ENCODE measurements at places on chromosomes 3 and 15.

- no peak for DNase-seq
Measured at GRCh38 chr15:89756897-89757296, 5.8 kb upstream of the MESP1 start.

DNA sequence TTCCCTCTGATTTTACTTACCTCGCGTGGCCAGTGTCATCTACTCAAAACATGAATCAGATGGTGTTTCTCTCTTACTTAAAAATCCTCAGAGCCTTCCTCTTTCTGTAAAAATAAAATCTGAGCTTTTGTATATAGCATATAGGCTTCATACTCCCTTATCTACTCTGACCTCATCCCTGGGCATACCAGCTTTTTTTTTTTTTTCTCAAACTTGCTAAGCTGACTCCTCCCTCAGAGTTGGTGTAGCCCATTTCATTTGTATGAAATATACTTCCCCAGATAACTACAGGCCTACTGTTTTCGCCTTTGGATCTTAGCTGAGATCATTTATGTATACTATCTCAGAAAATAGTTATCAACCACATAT is 648.9 kb upstream of the ALCAM start:
- DNase-seq = no peak

- DNase-seq = no peak
Measured at GRCh38 chr15:92904722-92905571, 4.8 kb downstream of the CHD2 start.

DNA sequence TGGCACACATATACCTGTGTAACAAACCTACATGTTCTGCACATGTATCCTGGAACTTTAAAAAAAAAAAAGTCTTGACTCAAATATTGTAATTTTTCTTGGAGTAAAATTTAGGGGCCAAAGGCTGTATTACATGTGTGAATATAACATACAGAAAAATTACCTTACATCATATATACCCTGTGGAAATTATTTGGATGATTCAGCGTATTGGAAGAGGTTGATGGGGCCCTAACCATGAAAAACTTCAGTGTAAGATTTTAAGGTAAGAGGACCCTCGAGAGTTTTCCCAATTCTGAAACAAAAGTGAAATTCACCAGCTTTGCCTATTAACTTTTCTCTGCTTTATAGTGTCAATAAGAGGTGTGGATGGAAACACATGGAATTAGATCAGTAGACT is 56.4 kb downstream of the UBE2E2 start:
- DNase-seq = no peak

GRCh38 chr15:57290187-57290586 is 86.1 kb upstream of the CGNL1 start:
- no peak for DNase-seq

DNA sequence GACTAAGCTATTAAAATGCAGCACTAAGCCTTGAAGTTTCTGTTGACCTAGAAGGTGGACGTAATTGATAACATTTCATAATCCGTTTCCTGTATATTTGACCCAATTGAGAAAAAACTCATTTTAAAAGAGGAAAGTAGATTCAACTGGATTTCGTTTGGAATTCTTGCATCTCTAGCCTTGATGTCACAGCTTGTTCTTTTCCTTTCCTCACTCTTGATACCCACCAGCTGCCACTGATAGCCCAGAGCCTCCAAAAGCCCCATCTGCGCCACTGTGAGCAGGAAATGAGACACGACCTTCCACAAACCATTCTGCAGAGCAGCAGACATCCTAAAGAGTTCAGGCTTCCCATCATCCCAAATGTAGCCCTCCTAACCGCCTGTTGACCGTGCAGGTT is 61.8 kb downstream of the FOXB1 start:
- no peak for DNase-seq

DNA sequence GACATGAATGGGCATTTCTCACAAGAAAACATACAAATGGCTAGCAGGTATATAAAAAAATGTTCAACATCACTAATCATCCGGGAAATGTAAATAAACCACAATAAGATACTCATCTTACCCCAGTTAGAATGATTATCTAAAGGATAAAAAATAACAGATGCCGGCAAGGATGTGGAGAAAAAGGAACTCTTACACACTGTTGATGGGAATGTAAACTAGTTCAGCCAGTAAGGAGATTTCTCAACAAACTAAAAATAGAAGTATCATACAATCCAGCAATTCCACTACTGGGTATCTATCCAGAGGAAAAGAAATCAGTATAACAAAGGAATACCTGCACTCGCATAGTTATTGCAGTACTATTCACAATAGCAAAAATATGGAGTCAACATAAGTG is 124.2 kb downstream of the SATB1 start:
- DNase-seq = no peak

DNA sequence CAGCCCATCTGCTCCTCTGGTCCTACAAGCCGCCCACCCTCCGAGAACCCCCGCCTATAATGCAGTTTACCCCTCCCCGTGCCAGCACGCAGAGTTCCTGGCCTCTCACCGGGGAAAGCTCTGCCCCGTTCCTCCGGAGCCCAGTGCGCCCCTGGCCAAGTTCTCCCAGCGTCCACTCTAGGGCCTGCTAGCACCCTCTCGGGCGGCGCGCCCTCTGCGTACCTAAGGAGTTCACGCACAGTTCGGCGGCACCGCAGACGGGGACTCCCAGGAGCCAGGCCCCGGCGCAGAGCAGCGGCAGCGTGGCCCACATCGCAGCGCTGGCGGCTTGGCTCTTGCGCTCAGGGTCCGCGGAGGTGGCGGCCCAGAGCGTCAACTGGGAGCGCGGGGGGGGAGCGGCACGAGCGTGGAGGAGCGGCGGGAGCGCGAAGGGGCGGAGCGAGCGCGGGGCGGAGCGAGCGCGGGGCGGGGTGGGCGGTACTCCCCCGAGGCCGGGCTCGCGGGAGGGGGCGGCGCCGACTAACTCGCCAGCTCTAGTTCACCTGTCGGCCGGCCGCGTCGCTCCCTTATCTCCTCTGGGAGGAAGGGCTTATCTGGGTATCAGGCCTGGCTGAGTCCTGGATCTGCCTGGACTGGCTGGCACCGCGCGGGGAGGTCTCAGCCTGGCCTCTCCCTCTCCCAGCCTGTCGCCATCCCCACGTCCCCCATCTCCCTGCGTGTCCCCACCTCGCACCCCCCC is at the start of gene CTSH:
Gene CTSH, minus strand, starts transcription at position 378 of the 739 bp plus-strand sequence. Its CDS starts 65 bp downstream, at position 313.
- DNase-seq = peak; percentile 46

DNA sequence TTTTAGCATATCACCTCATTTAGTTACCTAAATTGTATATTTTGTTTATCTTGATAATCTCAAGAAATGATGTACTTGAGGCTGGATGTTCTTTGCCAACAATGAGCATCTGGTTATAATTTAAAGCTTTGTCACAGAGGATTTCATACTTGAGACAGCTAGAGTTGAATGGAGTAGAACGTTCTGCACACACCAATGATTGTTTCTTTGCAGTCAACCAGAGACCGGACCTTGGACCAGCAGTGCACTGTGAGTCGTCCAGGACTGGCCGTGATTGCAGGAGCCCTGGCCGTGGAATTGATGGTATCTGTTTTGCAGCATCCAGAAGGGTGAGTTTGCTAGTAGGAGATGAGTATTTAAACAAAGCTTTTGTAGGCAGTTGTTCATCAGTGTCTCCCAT is 90.4 kb downstream of the ATG7 start:
- no peak for DNase-seq
